ENCODE measurements at places on chromosomes 6 and 20.

DNA sequence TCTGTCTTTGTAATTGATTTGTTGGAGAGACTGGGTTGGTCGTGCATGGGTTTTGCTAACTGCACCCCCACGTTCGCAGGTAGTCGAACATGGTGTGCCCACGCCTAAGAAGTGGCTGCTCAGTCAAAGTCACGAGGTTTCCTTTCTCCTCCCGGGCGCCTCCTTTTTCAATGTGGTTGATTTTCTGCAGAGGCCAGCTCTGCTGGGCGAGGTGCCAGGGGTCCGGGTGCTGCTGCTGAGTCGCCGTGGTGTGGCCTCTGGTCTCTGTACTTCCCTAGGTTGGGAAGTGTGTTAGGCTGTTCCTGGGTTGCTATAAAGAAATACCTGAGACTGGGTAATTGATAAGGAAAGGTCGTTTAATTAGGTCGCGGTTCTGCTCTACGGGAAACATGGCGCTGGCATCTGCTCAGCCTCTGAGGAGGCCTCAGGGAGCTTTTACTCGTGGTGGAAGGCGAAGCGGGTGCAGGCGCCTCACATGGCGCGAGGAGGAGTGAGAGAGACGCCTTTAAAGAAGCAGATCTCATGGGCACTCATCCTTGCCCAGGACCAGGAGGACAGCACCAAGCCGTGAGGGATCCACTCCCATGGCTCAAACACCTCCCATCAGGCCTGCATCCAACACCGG lies 14.1 kb downstream of the OSBPL2 start:
- DNase-seq: no peak

GRCh38 chr6:165616116-165616515 lies 46.9 kb downstream of the PDE10A start:
- DNase-seq: no peak

DNA sequence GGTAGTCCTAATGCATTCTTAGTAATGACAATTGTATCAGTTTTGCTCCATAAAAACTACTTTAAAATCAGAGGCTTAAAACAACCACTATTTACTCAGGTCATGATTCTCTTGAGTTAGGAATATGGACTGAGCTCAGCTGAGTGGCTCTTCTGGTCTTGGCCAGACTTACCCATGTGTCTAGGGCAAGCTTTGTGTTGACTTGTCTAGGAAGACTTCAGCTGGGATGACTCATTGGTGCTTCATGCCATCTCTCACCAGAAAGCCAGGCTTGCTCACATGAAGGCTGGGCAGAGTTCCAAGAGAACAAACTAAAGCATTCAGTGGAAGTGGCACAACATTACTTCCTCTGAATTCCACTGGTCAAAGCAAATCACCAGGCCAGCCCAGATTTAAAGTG lies 155.3 kb downstream of the DHX35 start:
- no peak for DNase-seq

GRCh38 chr6:2793534-2794151 lies 28.4 kb downstream of the WRNIP1 start:
- DNase-seq: peak; percentile 78

- DNase-seq: peak; percentile 67
These were observed 9.0 kb downstream of the TEAD3 start for GRCh38 chr6:35487658-35488516.

GRCh38 chr6:24818346-24818745 lies 19.6 kb upstream of the ARMH2 start:
- no peak for DNase-seq

- DNase-seq: no peak
These were observed 182.9 kb upstream of the ECI2 start for GRCh38 chr6:4318321-4318720.

DNA sequence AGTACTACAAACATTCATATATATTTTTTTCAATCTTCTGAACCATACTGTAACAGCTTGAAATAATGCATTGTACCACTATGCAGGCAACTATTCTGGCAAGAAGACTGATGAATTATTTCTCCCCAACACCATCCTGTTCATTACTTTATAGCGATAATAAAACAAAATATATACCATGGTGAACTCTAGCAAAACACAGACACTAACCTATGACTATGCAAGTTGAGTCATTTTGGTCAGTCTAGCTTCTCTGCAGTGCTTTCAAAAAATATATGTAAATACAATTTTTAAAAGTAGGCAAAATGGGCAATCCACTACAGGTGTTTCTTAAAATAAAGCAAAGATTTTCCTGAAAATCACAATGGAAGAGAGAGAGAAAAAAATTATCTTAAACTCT lies 20.3 kb downstream of the PHIP start:
- no peak for DNase-seq

- DNase-seq: no peak
These were observed 162.0 kb downstream of the FAXC start for GRCh38 chr6:99187429-99187828.

- DNase-seq: no peak
These were observed 3.6 kb upstream of the BPIFB1 start for GRCh38 chr20:33279261-33279910.

DNA sequence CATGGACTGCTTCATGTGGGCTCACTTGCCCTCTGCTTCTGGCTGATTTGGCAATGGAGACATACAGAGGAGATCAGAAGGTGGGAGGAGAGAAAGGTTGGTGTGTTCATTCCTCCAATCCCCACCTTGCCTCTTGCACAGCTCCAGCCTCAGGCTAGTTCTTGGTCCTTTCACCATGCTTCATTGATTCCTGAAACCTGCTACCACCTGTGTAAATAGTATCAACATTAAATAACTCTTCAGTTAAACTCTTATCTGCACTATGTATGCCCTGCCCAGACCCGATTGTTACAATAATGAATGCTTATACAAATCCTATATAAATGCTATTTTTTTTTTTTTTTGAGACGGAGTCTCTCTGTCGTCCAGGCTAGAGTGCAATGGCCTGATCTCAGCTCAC lies 174.5 kb downstream of the CD83 start:
- no peak for DNase-seq

DNA sequence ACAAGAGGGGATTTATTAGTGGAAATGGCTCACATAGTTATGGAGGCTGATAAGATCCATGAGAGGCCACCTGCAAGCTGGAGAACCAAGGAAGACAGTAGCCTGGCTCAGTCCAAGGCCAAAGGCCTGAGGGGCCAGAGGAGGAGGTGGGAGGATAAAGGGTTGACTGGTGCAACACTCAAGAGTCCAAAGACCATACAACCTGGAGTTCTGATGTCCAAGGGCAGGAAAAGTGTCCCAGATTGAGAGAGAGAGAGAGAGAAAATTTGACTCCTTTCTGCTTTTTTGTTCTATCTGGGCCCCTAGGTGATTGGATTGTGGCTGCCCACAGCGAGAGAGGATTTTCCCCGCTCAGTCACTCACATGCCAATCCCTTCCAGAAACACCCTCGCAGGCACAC lies 8.0 kb downstream of the HLA-F start:
- DNase-seq: no peak

GRCh38 chr6:117958536-117958935 lies 51.5 kb downstream of the SLC35F1 start:
- no peak for DNase-seq

- no peak for DNase-seq
These were observed 64.0 kb upstream of the RNF146 start for GRCh38 chr6:127202676-127203075.

DNA sequence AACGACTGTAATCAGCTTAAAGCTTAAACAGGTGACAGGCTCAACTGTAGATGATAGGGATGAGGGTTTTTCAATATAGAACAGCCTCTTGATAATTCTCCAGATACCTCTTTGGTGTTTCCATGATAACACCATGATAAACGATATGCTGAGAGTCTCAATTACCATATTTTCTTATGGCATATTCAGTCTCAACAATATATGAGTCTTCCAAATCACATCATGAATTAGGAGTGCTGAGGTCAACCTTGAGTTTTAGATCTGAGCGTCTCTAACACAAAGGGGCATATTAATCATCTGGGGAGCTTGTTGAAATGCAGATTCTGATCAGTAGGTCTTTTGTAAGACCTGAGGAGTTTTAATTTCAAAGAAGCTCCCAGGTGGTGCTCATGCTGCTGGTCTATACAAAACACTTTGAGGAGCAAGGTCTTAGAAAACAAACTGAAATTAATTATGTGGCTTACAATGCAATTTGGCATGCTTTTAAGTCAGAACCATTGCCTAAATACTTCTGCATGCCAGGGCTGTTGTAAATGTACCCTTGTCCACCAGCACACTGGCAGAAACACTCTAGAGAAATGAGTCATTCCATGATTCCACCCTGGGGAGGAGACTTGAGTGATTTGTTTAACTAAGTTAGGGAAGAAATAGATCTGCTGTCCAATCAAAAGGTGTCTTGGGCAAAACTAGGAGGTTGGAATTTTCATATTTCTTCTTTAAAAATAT lies 49.6 kb downstream of the PTCHD4 start:
- no peak for DNase-seq

GRCh38 chr20:44610313-44610962 lies 28.1 kb downstream of the PKIG start:
- no peak for DNase-seq

DNA sequence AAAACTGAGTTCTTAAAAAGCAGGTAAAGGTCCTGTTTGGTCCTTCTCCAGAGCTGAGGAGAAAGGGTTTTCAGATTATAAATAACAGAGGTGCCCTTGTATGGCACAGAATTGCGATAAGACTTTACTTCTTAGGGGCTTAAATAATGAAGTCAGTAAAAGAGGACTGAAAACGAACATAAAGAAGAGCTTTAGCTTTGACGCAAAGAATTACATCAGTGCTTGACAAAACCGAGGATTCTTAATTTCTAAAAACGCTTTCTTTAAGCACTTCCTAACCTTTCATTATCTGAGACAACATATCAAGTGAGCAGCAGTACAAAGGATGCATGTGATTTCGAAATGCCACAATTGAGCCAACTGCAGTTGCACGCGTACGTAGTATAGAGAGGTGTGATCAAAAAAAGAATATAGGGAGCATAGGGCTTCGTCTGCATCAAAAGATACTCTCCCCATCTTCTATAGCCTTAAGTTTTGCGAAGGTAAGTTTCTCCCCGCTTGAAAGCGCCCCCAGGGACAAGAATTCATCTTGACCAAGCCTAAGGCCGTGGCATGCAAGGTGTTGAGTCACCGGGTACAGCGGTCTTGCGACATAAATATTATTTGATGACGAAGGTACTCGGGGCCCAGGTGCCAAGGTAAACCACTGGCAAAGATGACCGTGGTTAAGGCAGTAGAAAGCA lies 778 bp upstream of the LOC128125822 start:
- peak; percentile 72 for DNase-seq

Measured in Peyer's patch (tissue), 4 donors.